ENCODE measurements at places on chromosomes 5 and 9.
A peak's percentile ranks its signal among the peaks of the same experiment; 100 is the strongest.

DNA sequence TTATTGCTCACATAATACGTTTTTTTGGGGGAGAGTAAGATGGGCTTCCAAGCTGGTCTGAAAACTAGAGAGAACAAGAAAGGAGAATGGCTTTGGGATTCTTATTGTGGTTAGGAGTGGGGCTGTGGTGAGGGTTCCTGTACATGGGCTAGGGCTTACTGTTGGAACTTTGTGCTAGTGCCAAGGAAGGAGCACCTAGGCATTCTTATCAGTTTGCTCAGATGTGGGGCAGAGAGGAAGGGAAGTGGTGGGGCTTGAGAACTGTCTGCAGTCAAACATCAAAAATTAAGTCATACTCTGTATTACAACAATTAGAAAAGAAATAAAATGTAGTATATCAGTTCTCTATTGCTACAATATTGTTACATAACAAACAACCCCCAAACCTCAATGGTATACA lies 4.0 kb upstream of the THBS4 start:
- no peak for DNase-seq

GRCh38 chr5:132103332-132103951 lies 29.9 kb downstream of the CSF2 start:
- DNase-seq, result peak; percentile 83

DNA sequence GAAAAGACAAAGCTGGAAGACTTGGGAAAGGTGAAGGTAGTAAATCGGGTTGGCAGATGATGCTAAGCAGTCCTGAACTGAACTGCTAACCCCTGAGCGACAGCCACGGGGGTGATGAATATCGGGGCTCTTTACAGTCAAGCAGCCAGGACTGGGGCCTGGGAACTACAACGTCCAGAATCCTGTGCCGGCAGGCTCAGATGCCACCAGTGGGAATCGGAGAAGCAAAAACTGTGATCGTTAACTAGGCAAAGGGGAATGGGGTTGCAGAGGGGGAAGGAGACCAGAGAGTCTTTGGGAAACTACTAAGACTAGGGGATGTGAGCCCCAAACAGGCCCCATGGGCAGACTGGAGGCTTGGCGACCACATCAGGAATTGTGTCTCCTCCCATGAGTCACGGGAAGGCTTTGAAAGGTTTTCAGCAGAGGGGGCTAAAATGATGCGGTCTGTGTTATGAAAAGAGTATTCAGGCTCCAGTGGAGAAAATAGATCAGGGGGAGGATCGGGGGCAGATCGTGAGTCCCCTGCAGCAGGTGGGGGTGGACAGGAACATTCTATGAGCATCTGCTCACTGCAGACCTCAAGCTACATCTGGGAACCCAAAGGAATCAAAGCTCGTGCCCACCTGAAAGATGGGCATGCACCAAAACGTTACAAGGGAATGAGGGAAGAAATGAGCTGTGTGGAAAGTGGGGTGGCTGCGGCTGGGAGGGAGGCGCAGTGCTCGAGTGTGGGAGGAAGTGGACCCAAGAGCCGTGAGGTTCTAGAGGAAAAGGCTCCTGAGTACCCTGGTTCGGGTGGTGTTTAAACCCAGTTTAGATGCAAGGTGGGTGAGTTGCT lies 53.8 kb downstream of the HRH2 start:
- no peak for DNase-seq

DNA sequence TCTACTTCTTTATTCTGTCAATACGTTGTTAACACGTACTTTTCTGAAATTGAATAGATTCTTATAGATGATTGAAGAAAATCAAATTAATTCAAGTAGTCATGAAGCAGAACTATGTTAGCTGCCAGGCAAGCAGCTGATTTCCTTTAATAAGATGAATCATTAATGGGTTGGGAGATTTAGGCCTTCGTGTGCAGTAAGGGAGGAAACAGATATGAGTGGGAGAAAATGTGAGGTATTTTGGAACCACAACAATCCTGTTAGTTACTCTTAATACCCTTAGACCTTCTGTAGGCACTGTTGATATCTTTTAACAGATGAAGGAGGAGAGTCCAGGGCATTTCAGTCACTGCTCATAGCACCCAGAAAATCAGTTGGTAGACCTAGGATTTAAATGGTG lies 121.0 kb downstream of the AOPEP start:
- DNase-seq, result no peak

GRCh38 chr9:130419521-130420035 lies 25.2 kb upstream of the ASS1 start:
- no peak for DNase-seq

DNA sequence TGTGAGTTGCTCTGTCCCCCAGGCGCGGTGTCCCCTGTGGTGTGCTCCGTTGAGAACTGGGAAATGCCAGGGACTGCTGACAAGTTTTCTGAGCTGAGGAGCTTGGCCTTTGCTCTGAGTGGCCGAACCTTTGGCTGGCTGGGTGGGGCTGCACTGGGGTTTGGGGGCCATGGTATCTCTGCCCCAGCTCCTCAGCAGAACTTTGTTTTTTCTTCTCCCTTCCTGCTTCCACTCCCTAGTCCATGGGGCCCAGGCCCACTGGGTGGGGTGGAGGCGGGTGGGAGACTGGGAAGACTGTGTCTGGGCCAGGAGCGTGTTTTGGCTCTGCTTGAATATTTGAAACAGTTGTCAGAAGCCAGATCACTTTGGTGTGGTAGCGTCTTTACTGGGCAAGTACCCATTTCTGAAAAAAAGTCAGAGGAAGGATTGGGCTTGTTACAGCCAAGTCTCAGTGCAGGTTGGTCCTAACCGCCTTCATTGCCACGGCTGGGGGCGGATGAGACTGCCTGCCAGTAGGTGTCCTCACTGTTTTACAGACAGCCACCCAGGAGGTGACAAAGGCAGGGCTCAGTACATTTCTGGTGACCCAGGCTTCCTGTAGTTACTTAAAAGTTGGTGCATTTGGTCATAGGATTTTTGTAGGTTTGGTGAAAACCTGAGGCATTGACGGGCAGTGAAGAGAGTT lies 92.7 kb downstream of the DAB2IP start:
- peak; percentile 69 for DNase-seq
